WTC11 (cell line): ENCODE measurements at places on chromosomes 11 and 22.

GRCh38 chr22:47692811-47693210 is 930.4 kb downstream of the TBC1D22A start:
- no peak for DNase-seq

GRCh38 chr11:121291896-121292494 is 576 bp upstream of the SC5D start:
- no peak for DNase-seq

- no peak for DNase-seq
These were observed 141.5 kb upstream of the FAT3 start for GRCh38 chr11:92083123-92083522.

DNA sequence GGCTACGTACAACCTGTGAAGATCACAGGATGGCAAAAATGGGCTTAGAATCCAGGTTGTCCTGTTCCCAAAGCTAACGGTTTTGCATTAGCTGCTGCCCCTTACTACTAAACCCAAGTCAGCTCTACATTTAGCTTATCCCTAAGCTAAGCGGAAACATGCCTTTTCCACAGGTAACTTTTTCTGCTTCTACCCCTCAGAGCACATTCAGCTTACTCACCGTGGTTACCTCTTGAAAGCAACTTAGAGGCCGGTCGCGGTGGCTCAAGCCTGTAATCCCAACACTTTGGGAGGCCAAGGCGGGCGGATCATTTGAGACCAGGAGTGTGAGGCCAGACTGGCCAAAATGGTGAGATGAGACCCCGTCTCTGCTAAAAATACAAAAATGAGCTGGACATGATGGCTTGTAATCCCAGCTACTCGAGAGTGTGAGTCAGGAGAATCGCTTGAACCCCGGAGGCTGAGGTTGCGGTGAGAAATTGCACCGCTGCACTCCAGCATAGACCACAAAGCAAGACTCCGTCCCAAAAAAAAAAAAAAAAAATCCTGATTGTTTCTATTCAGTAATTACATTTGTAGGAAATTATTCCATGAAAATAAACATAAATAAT is 790 bp upstream of the TMEM41B start:
- no peak for DNase-seq

DNA sequence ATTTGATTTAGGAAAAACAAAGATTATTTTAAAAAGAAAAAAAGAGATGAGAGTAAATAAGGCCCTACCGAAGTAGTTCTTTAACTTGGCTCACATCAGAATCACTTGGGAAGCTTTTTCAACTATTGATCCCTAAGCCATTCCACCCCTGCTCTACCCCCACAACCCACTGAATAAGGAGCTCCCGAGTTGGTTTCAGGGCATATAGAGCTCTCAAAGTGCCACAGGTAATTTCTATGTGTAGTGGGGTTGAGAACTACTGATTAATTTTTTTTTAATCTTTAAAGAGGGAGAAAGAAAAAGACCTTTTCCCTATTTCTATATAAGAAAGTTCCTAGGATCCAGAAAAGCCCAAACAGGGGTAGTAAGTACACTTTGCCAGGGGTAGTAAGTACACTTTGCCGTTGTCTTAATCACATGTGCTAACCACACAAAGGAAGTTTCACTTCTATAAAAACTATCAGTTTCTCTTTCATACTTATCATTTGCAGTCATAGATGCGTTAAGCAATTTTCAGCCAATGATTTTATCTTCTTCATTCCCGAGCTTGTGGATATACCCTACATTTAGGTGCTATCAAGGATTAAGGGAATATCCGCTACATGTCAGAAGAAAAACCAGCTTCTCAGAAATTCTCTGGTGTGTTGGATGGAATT is 108.4 kb upstream of the ZC3H12C start:
- no peak for DNase-seq

GRCh38 chr11:122170815-122171475 is 54.9 kb upstream of the BLID start:
- DNase-seq, result no peak

GRCh38 chr22:32208681-32209080 is 3.8 kb upstream of the RFPL2 start:
- no peak for DNase-seq

DNA sequence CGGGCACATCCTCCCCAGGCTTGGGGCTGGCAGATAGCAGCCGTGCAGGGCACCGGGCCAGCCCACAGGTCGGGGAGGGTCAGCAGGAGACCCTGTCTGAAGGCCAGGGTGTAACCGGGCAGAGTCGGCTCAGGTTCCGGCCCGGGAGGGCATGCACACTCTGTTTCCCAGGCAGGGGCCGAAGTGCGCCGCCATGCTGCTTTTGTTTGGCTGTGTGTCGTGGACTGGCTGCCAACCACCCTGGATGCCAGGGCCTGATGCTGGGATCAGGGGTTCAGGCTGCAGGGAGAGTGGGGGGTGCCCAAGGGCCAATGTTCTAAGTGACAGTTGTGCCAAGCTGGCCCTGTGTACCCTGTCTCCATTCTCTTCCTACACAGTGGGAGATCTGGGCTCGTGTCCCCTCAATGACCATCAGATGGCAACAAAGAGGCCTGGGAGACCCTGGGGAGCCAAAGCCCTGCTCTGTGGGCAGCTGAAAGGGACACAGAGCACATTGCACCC is 120.9 kb upstream of the B3GAT1 start:
- DNase-seq, result no peak
